Naive thymus-derived CD8-positive, alpha-beta T cell (primary cell): ENCODE measurements at places on chromosomes 3 and 15. TPM values are rescaled to one million over a fixed set of nuclear protein-coding genes. Genes with fewer than 3 reads are reported as not detected.

GRCh38 chr3:184337399-184337714 lies at the start of gene FAM131A:
Gene FAM131A, plus strand, starts transcription at chr3:184337600. Its CDS starts 31 bp downstream, at chr3:184337631.
- DNase-seq, result no peak
- peak within 1 kb of the TSS; percentile 90 for H3K27ac ChIP-seq
- peaks cover 5% of the 10 kb centered on the region for H3K36me3 ChIP-seq
- peaks cover 44% of the 10 kb centered on the region for H3K4me1 ChIP-seq
- peak within 1 kb of the TSS; percentile 80 for H3K4me3 ChIP-seq

DNA sequence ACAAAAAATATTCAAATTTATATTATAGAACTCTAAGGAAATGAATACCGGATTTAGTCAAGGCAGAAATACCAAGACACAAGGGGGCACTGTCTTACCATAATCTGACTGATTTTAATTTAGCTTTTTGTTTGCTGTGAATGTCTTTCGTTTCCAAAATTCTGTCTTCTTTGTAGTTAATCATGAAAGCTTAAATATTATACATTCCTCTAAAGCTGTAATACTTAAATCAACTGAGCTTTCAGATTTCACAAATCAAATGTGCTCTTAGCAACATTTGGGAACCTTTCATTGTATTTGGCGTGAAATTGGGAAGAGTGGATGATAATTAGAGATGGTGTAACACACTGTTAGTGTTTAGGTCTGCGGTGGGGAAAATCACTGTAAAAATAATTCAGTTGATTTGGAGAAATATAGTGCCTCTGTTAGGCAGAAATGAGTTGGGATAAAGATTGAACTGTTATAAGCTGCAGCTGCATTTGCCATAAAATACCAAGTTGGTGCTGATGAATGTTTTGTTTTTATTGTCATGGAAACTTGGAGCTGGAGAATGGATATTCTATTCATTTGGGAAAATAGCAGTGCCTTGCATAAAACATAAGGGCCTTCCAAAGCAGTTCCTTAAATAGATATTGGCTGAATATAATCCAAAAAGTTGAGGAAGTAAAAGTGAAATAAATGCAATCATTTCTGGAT lies 228.2 kb downstream of the TCF12 start:
- no peak for DNase-seq
- no peak overlapping the region for H3K27ac ChIP-seq
- H3K36me3 ChIP-seq, result peaks cover 25% of the 10 kb centered on the region

DNA sequence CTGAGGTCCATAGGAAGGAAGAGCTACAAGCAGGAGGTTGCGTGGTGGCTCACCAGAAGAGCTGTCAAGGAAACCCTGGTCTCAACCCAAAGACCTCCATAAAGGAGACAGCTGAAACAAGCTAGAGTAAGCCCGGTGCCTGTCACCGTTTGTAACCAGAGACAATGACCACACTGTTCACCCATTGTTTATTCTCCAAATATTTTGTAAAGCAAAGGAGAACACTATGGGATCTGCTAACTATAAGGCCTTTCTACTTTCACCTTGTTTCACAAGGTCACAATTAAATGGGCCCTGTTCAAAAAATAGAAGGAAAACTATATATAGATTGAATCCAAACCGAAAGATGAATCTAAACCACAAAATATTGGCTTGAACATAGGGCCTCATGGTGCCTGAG lies 128.9 kb upstream of the TPRG1 start:
- peaks cover 4% of the 10 kb centered on the region for H3K4me1 ChIP-seq
- no peak overlapping the region for H3K27ac ChIP-seq
- no peak for DNase-seq
- no peaks in the 10 kb centered on the region for H3K27me3 ChIP-seq

GRCh38 chr3:10817506-10817905 lies 1.5 kb downstream of the SLC6A11 start:
- peaks cover 19% of the 10 kb centered on the region for H3K27me3 ChIP-seq
- no peak for DNase-seq
- H3K4me1 ChIP-seq, result no peaks in the 10 kb centered on the region
- H3K36me3 ChIP-seq, result no peaks in the 10 kb centered on the region
- H3K4me3 ChIP-seq, result no peak overlapping the region
- no peak overlapping the region for H3K27ac ChIP-seq

DNA sequence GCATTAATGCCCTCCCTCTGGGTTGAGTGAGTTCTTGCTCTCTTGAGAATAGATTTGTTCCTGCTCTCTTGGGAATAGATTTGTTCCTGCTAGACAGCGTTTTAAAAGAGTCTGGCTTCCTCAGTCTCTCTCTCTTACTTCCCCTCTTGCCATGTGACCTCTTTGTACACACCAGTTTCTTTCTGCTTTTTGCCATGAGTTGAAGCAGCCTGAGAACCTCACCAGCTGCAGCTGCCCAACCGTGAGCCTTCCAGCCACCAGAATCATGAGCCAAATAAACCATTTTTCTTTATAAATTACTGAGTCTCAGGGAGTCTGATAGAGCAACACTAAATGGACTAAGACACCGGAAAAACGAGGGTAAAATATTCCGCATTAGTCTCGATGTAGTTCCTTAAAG lies 253.6 kb downstream of the CNTN6 start:
- no peaks in the 10 kb centered on the region for H3K36me3 ChIP-seq
- H3K27me3 ChIP-seq, result no peaks in the 10 kb centered on the region
- no peaks in the 10 kb centered on the region for H3K4me1 ChIP-seq
- no peak overlapping the region for H3K27ac ChIP-seq

GRCh38 chr15:75235760-75236729 lies 22.1 kb upstream of the GOLGA6C start:
- DNase-seq, result no peak
- no peak overlapping the region for H3K4me3 ChIP-seq
- no peaks in the 10 kb centered on the region for H3K36me3 ChIP-seq
- no peak overlapping the region for H3K27ac ChIP-seq
- H3K4me1 ChIP-seq, result no peaks in the 10 kb centered on the region

HTR3E gene
- not detected for total RNA-seq

- no peak overlapping the region for H3K4me3 ChIP-seq
- DNase-seq, result no peak
- no peaks in the 10 kb centered on the region for H3K4me1 ChIP-seq
- H3K27ac ChIP-seq, result no peak overlapping the region
These were observed 641.7 kb downstream of the NR2F2 start for GRCh38 chr15:96972201-96972600.

GRCh38 chr15:71089801-71090200 lies 25.5 kb upstream of the THSD4 start:
- no peak for DNase-seq
- no peaks in the 10 kb centered on the region for H3K36me3 ChIP-seq
- H3K27ac ChIP-seq, result no peak overlapping the region
- H3K27me3 ChIP-seq, result peaks cover 36% of the 10 kb centered on the region

GRCh38 chr15:90869601-90870353 lies 1.4 kb downstream of the FURIN start:
- H3K36me3 ChIP-seq, result no peaks in the 10 kb centered on the region
- H3K4me1 ChIP-seq, result peaks cover 52% of the 10 kb centered on the region
- no peak for DNase-seq

GRCh38 chr3:104526901-104527401 lies 839.8 kb upstream of the ALCAM start:
- peaks cover 3% of the 10 kb centered on the region for H3K36me3 ChIP-seq
- no peaks in the 10 kb centered on the region for H3K4me1 ChIP-seq
- H3K27me3 ChIP-seq, result peaks cover 1% of the 10 kb centered on the region
- no peak overlapping the region for H3K27ac ChIP-seq
- DNase-seq, result no peak
- H3K4me3 ChIP-seq, result no peak overlapping the region

ZNF385D gene
- not detected for total RNA-seq

WDR5B gene
- 12.7 TPM for total RNA-seq

DNA sequence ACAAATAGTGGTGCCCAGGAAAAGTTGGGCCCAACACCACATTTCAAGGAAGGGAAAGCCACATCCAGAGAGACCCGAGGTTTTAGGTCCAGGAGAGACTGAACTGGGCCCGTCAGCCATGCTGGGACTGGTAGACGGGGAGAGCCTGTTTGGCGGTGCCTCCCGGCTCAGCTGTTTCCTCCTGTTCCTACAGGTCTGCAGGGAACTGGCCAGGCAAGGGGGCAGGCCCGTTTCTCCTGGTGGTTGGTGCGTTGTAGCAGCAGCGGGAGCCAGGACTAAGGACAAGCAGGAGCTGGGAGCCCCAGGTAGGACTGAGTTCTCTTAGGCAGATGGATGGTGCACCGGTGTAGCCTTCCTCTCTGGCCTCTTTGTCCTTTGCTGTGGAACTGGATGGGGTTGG lies 3.9 kb downstream of the PRKCD start:
- H3K27ac ChIP-seq, result peak overlapping the region; percentile 77
- no peaks in the 10 kb centered on the region for H3K36me3 ChIP-seq
- no peak overlapping the region for H3K4me3 ChIP-seq
- no peak for DNase-seq
- H3K4me1 ChIP-seq, result peaks cover 54% of the 10 kb centered on the region
